ENCODE measurements at places on chromosomes 6 and 20. TPM values are rescaled to one million over a fixed set of nuclear protein-coding genes. Genes with fewer than 3 reads are reported as not detected.
A peak's percentile ranks its signal among the peaks of the same experiment; 100 is the strongest.

PKIB gene
- 0.86 TPM for total RNA-seq

CDYL gene
- total RNA-seq: 71.3 TPM

VSTM2L gene
- 3.0 TPM for total RNA-seq

GHRH gene
- total RNA-seq: not detected

SLC4A11 gene
- not detected for total RNA-seq

- H3K27ac ChIP-seq: no peak overlapping the region
- DNase-seq: no peak
- H3K36me3 ChIP-seq: no peaks in the 10 kb centered on the region
- H3K4me1 ChIP-seq: no peaks in the 10 kb centered on the region
- H3K27me3 ChIP-seq: no peaks in the 10 kb centered on the region
These were observed 67.9 kb downstream of the LPA start for GRCh38 chr6:160595838-160596832.

GRCh38 chr6:15389765-15390723 lies 144.2 kb downstream of the JARID2 start:
- no peak overlapping the region for H3K4me3 ChIP-seq
- no peaks in the 10 kb centered on the region for H3K27me3 ChIP-seq
- H3K36me3 ChIP-seq: no peaks in the 10 kb centered on the region
- H3K4me1 ChIP-seq: peaks cover 10% of the 10 kb centered on the region
- DNase-seq: no peak

DNA sequence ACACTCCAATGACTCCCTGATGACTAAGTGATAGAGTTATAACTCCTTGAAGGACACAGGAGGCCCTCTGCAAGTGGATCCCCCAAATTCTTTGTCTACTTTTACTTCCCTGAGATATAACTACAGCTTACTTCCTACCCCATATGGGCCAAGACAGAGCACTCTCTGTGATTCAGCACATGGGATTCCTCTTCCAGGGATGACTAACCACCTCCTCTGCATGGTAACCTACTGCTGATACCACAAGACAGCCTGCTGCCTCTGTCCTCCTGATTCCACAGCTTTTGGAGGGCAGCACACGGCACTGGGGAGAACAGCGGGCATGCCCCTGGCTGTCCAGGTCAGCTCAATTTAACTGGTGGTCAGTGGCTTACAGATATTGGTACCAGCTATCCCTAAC lies 675.7 kb upstream of the AGPAT4 start:
- no peak overlapping the region for H3K4me3 ChIP-seq
- H3K27me3 ChIP-seq: no peaks in the 10 kb centered on the region
- H3K27ac ChIP-seq: no peak overlapping the region
- H3K4me1 ChIP-seq: peaks cover 3% of the 10 kb centered on the region
- no peak for DNase-seq
- H3K36me3 ChIP-seq: no peaks in the 10 kb centered on the region

DNA sequence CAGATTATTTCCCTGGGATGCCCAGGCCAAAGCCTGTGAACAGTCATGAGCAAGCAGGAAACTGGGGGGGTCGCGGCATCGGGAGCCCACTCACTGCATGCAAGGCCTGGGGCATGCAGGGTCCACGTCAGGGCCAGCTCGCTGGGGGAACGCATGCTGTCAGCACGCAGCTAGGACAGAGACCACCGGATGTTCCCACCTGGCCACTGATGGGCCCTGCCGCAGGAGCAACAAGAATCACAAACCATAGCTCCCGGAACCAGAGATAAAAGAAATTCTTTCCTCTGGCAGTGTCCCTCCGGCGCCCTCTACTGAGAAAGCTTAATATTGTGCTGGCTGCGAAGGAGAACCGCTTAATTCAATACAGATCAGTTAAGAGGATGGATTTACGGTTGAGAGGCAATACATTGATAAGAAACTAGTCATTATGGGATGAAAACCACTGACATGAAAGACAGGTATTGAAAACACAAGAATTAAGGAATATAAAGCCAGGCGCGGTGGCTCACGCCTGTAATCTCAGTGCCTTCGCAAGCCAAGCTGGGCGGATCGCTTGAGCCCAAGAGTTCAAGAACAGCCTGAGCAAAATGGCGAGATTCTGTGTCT lies 32.6 kb downstream of the C6orf15 start:
- peak; percentile 52 for DNase-seq
- H3K4me3 ChIP-seq: no peak overlapping the region
- H3K27me3 ChIP-seq: no peaks in the 10 kb centered on the region
- H3K36me3 ChIP-seq: no peaks in the 10 kb centered on the region
- peaks cover 3% of the 10 kb centered on the region for H3K4me1 ChIP-seq
- no peak overlapping the region for H3K27ac ChIP-seq

DNA sequence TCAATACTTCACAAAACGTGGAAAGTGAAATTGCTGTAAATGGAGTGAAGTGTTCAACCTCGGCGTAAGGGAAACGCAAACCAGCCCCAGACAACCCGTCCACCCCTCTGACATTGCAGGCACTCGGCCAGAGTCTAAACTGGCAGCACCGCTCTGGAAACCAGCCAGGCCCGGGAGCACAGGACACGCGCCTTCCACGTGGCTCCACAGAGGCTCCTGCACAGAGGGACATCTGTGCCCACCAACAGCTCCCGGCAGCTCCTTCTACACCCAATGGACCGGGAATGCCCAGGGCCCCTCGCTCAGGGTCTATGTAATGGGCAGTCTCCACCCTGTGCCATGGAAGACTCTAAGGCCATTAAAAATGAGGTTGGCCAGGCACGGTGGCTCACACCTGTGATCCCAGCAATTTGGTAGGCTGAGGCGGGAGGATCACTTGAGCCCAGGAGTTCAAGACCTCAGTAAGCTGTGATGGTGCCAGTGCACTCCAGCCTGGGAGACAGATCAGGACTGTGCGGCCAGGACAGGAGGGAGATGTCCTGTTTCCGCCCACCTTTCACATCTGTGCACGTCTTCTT lies 3.4 kb upstream of the HELZ2 start:
- no peak overlapping the region for H3K27ac ChIP-seq
- peaks cover 5% of the 10 kb centered on the region for H3K4me1 ChIP-seq
- no peaks in the 10 kb centered on the region for H3K27me3 ChIP-seq
- H3K36me3 ChIP-seq: no peaks in the 10 kb centered on the region
- no peak for DNase-seq

GRCh38 chr6:108667993-108668392 lies 107.3 kb downstream of the FOXO3 start:
- H3K4me3 ChIP-seq: no peak overlapping the region
- H3K4me1 ChIP-seq: peaks cover 12% of the 10 kb centered on the region
- DNase-seq: no peak
- no peak overlapping the region for H3K27ac ChIP-seq
- no peaks in the 10 kb centered on the region for H3K27me3 ChIP-seq

DNA sequence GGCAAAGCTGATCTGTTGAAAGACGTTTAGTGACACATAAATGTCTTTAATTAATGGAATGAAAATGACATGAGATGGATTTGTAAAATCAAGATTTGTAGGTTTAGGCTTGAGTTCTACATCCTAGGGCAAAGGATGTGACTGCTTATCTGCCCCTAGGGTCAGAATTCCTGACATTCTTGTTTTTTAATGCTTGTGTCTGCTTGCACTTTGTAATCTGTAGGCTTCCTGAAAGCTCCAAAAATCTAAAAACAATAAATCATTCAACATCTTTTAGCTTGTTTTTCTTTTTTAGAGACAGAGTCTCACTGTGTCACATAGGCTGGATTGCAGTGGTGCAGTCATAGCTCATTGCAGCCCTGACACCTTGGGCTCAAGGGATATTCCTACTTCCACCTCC lies 107.9 kb upstream of the MLIP start:
- no peaks in the 10 kb centered on the region for H3K27me3 ChIP-seq

GRCh38 chr20:16284385-16285100 lies 288.7 kb downstream of the KIF16B start:
- no peak overlapping the region for H3K27ac ChIP-seq
- no peak for DNase-seq
- H3K4me1 ChIP-seq: peaks cover 11% of the 10 kb centered on the region
- H3K36me3 ChIP-seq: no peaks in the 10 kb centered on the region
- no peak overlapping the region for H3K4me3 ChIP-seq
- no peaks in the 10 kb centered on the region for H3K27me3 ChIP-seq

- no peaks in the 10 kb centered on the region for H3K27me3 ChIP-seq
- H3K4me3 ChIP-seq: no peak overlapping the region
- H3K27ac ChIP-seq: no peak overlapping the region
- peaks cover 3% of the 10 kb centered on the region for H3K4me1 ChIP-seq
- DNase-seq: no peak
- H3K36me3 ChIP-seq: no peaks in the 10 kb centered on the region
These were observed 113.9 kb upstream of the TMEM170B start for GRCh38 chr6:11423667-11424066.
